T-helper 17 cell (primary cell): ENCODE measurements at places on chromosomes 1 and 21. TPM values are rescaled to one million over a fixed set of nuclear protein-coding genes. Genes with fewer than 3 reads are reported as not detected.

Gene UBIAD1
- 25.3 TPM for total RNA-seq

Gene GSTM5
- 0.60 TPM for total RNA-seq

Gene OR2G2
- not detected for total RNA-seq

Gene SAMD11
- total RNA-seq = not detected

Gene HCRTR1
- not detected for total RNA-seq

Gene ATP5PF
- total RNA-seq = 35.7 TPM

Gene PLA2G5
- total RNA-seq = not detected

Gene CD1C
- total RNA-seq = 1.6 TPM

Gene KAZN
- total RNA-seq = 0.10 TPM

Gene ADGRL2
- total RNA-seq = not detected

Gene BSND
- not detected for total RNA-seq

Gene OR2M3
- total RNA-seq = not detected

Gene EXTL1
- not detected for total RNA-seq

Gene SPRR2F
- not detected for total RNA-seq

Gene CFAP74
- total RNA-seq = not detected

Gene MAP7D1
- total RNA-seq = 175 TPM
